ENCODE measurements at places on chromosomes 3 and 15.

GRCh38 chr3:69888040-69888942 lies 111.2 kb upstream of the SAMMSON start:
- no peak for DNase-seq

DNA sequence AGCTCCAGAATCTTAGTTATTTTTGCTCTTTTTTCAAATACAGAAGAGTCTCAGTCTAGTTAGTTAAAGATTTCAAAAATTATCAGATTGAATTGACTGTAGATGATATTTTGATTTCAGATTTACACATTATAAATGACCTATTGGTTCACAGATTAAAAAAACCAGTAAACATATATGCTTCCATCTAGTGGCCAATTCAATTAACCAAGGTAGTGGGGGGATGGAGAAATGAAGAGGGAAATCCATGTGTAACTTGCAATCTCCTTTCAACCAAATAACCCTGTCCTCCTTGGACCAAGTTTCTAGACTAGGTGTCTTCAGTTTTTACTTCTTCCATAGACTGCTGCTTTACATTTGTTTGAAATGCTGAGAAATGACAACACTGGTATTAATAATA lies 789.8 kb downstream of the ROBO1 start:
- no peak for DNase-seq

DNA sequence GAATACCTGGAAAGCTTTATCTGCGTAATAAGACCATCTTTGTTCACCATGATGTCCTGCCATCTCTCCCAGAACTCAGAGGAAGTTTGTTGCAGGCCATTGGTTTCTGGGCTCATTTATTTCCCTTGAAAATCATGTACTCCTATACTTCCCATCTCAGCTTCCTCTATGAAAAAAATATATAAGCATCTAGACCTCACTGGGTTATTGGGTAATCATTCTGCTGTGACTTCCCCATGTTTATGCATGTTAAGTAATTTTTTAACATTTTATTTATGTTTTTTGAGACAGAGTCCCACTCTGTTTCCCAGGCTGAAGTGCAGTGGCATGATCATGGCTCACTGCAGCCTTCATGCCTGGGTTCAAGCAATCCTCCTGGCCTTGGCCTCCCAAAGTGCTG lies 184.5 kb downstream of the ZPLD1 start:
- DNase-seq: no peak

DNA sequence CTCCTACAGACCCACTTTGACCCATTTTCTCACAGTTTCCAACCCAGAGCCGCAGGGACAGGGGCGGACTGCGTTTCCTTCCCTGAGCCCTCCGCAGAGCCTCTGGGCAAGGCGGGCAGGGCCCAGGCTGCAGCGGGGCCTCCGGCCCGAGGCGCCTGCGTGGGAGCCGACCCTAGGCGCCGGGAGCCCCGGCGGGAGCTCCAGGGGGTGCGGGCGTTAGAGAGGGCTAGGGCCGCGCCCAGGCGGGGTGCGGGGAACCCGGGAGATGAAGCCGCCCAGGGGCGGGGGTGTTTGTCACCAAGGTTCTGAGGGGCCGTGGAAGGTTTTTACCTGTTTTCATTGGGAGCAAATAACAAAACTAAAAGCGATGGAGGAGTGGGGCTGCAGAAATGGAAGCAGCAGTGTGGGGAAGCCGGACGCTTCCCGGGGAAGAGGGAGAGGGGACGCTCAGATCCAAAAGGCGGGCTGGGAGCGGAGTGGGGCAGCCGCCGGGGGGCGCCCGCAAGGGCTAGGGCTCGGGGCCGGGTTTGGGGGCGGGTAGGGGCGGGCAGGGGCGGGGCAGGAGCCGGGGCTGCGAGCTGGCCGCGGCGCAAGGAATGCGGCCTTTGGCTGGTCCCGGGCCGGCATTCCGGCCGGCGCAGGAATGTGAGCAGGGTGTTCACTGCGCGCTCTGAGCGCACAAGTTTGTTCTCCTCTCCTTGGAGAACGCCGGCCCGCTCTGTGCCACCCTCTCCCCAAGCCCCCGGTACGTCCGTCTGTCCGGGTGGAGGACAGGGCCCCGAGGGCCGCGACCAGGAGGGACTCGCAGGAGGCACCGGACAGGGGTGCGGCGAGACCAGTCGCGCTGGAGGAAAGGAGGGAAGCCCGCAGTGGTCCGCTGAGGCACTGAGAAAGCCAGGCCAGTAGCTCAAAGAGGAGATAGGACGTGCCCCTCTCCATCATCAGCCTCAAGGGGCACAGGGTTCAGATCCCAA lies 61.1 kb downstream of the AMOTL2 start:
- DNase-seq: no peak

DNA sequence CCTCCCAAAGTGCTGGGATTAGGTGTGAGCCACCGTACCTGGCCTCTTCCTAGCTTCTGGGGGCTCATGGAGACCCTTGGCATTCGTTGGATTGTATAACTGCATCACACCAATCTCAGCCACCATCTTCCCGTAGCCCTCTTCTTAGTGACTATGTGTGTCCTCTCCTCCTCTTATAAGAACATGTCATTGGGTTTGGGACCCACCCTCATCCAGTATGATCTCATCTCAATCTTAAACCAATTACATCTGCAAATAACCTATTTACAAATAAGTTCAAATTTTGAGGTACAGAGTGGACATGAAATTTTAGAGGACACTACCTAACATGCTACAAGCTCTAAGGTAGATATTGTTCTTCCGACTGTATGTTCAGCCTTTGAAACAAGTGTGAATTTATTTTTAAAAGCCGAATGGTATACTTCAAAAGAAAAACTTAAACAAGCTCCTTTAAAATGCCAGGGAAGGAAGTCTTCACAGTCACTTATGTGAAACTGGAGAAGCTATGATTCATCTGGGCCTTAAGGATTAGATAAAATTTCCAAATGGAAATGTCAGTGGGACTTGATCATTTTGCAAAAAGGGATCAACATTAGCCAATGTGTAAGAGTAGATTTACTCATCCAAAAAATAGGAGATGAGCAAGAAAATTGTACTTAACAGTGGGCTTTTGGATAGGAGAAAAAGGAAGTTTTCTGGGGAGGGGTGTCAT lies 225.7 kb downstream of the MEX3B start:
- no peak for DNase-seq

DNA sequence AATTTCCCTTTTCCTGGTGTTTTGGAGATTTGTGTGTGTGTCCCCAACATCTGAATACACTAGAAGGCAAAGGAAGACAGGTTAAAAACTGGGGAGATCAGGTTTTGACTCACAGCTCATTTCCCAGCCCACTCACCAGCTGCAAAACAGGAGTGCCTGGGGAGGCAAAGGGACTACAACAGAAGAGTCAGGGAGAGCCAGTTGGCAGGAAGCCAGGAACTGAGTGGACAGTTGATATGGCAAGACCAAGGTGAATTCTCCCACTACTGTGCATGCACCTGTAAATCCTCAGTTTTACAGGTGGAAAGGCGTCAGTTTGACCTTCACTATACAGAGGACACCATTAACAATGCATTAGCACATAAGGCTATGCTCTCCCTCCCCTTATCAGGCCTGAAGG lies 901.5 kb upstream of the SEMA6D start:
- peak; percentile 11 for DNase-seq

DNA sequence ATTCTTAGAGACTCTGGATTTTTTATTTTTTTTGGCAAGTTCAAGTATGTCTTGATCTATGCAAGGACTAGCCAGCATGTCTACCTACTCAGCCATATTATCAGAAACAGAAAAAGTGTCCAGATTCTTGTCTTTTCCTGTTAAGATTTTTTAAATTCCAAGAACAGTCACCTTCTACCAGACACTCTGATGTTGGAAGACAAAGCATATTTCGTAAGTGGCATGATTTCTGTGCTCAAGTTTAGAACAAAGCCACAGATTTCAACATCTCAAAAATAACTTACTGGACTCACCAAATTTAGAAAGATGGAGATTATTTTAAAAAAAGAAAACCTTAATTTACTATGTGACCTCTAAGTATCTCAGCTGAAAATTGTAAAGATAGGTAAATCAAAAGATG lies 61.9 kb downstream of the GOLGA6L7 start:
- DNase-seq: no peak

DNA sequence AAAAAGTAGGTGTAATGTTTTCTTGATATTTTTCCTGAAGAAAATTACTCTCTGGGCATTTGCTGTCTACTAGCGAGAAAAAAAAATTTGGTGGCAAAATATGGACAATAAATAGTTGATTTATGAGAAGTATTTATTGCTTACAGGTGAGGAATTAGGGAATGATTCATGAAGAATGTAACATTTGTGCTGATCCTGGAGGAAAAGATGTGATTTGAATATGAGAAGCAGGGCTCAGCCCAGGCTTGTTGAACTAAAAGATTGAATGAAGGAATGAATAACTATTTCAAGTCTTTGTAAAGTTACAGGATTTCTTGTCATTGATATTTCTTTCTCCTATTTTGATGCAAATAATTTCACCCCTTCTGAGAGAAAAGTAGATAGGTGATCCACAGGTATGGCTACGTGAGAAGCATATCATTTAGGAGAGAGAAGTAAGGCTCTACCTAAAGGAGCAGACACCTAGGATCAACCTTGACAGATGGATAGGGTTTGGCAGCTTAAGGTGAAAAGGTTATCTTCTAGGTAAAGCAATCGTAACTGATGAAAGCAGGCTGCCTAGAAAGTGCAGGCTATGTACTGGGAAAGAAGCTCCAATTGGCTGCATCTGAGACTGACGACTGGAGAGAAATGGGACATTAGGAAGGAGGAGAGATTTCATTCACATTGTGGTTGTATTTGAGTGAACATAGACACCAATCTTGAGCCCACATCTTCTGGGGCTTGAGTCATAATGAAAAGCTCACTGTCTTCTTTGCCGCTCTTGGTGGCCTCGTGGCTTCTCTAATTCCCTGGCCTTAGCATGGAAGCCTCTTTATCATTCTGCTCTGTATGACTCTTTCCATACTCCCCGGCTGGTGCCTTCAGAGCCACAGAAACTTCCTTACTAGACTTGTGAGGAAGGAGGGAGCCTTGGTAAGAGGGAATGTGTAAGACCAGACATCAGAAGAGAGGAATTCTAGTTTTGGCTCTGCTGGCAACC lies 106.5 kb downstream of the P3H2 start:
- DNase-seq: no peak

DNA sequence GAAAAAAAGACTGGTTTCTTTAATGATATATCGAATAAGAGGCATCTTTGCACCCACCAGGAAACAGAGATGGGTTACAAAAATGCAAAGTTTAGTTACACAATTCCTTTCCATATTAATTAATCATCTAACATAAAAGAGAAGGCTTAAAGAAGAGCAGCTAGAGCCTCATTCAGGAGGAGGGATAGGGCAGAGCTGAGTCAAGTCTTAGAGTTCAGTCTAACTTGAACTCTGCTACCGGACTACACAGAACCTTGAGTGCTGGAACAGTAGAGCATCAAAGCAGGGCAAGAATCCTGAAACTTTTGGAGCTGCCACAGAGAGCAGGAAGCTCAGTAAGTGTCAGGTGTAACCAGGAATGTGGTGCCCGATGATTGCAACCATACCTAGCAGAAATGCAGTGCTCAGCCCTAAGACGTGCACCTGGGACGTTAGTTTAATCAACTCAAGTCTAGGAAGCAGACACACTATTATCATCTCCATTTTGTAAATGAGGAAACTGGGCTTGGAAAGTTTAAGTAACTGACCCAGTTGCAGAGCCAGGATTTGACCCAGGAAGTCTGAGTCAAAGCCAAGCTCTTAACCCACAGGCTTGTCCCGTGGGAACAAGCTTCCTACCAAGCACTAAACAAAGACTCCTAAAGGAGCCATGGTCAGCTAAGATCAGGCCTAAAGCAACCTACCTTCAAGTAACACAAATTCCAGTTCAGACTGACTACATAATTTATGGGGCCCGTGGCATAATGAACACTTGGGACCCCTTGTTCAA lies 187.4 kb downstream of the FOXP1 start:
- no peak for DNase-seq

- DNase-seq: no peak
Measured at GRCh38 chr15:32840507-32841245, 122.9 kb downstream of the GREM1 start.

GRCh38 chr15:93308026-93308690 lies 219.1 kb upstream of the RGMA start:
- DNase-seq: no peak

GRCh38 chr15:30984542-30984941 lies 6.9 kb downstream of the MTMR10 start:
- DNase-seq: no peak

- DNase-seq: no peak
Measured at GRCh38 chr15:87781959-87782625, 474.4 kb downstream of the NTRK3 start.

GRCh38 chr3:54344601-54345231 lies 222.4 kb downstream of the CACNA2D3 start:
- DNase-seq: no peak

DNA sequence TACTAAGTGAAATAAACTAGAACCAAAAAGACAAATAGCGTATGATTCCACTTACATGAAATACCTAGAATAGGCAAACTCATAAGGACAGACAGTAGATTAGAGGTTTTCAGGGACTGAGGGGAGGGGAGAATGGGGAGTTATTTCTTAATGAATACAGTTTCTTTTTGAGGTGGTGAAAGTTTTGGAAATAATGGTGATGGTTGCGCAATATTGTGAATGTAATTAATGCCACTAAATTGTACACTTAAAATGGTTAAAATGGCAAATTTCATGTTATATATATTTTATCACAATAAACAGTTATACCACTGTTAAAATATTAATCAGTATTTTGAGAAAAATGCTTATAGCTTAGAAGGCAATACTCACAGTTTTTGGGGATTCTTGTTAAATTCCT lies 11.0 kb downstream of the UBE2E1 start:
- DNase-seq: no peak

- no peak for DNase-seq
Measured at GRCh38 chr15:63041974-63042876, at the start of gene TPM1. TPM1 (plus strand) TSS chr15:63042747; CDS start chr15:63042830, 83 bp downstream.

DNA sequence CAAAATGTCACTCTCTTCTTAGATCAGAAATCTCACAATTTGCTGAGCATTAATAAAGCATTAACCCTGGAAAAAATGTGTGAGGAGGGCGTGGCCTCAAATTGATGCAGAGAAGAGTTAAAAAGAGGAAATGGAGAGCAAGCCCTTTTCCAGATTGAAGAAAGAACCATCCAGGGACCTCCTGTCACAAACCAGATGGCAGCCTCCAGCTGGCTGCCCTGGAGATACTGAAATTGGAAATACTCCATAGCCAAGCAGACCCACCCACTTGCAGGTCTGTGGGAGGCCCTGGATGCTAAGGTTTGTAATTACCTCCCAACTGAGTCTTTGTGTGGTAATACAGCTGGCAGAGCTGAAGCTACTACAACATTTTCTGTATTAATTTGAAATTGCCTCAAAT lies 214.9 kb downstream of the IL20RB start:
- DNase-seq: no peak

DNA sequence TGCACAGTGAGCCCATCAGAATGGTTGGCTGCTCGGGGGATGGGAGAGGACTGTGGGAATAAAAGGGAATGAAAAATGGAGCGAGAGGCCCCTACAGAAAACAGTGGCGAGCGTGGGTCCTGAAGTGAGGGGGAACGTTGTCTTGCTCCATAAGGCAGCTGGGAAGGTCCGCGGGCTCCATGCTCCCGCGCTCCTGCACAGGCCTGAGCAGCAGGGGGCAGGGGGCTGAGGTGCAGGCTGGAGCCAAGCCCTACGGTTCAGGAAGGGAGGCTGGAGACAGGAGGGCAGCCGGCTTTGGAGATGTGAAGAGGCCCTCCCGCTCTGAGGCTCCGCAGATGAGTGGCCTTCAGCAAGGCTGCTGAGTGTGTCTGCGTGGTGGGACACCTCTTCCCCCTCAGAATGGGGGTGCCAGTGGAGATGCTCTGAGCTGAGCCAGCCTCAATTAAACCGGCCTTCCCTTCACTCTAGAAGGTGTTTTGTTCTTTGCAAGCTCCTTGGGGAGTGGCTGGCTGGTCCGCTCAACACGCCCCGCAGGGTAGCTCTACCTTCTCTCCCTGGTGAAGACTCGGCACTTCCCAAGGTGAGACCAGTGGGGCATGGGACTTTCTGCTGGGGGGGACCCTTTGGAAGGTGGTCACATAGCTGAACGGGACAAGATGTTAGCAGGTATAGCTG lies 208.0 kb downstream of the XXYLT1 start:
- DNase-seq: no peak

Measured in NCI-H187 treated with DMSO at 0.1 percent for 48 hours (cell line).